ENCODE measurements at places on chromosomes 2 and 18. TPM values are rescaled to one million over a fixed set of nuclear protein-coding genes. Genes with fewer than 3 reads are reported as not detected.

DNA sequence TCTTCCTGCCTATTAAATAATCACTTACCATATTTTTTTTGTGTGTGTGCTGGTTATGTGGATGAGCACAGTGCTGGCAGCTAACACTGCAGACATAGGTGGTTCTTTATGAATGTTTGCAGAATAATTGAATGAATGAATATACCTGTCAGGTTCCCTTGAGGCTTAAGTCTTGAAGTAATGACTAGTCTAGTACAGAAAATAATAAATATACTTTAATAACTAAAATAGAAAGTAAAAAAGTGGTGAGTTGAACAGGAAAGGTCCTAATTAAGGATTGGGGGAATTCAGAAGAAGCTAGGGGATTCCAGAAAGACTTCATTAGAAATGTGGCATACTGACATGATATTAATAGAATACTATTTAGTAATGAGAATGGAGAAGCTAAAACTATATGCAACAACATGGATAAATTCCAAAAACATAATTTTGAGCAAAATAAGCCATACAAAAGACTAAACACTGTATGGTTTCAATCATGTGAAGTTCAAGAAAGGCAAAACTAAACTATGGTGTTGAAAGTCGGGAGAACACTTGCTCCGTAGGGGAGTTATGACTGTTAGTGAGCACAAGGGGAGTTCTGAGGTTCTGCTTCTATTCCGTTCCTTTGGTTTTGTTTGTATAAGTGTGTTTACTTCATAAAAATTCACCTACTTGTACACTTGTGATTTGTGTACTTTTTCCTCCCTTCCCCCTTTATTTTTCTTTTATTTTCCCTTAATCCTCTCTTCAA lies 464.6 kb downstream of the MTX2 start:
- no peak for DNase-seq

GRCh38 chr18:9741406-9741792 lies 33.3 kb downstream of the RAB31 start:
- no peak for DNase-seq

- DNase-seq, result no peak
Observed at GRCh38 chr2:228334180-228334579, 152.7 kb upstream of the SPHKAP start.

The FZD7 gene
- 19.0 TPM for total RNA-seq

- no peak for DNase-seq
Observed at GRCh38 chr2:232731470-232731869, 34.3 kb downstream of the GIGYF2 start.

DNA sequence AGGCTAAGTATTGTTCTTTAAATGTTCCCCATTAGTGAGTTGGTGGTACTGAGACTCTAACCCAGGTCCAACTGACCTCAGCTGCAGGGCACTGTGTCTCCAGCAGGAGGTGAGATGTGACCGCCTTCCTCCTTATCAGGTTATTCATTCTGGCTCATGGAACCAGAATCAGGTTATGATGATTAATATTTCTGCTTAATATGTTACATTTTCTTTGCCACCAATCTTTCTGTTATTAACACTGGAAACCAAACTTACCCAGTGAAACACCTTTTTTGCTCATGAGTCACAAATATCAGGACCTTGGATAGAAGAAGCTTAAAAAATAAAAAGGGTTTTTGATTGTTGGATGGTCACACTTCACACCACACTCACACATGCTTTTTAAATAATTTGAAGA lies 85.4 kb downstream of the DPP4 start:
- no peak for DNase-seq

The DSC2 gene
- 3.8 TPM for total RNA-seq

The ARHGAP28 gene
- 3.5 TPM for total RNA-seq

DNA sequence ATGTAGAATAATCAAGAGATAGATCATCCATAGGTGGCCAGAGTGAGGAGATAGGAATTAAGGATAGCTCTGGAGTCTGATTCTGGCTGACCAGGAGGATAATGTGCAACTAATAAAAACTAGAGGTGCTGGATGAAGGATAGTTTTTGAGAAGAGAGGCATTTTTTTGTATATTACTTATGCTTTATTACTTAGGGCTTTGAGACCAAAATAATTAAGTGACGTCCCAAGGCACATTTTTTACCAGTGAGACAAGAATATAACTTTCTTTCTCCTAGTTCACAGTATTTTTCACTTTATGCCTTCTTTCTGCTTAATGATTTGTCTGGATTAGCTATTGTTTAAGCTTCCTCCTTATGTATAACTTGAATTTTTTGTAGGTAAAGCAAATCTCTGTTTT lies 756.6 kb downstream of the TSN start:
- no peak for DNase-seq

- no peak for DNase-seq
Observed at GRCh38 chr2:178592655-178593054, 112.4 kb downstream of the PLEKHA3 start.

- DNase-seq, result no peak
Observed at GRCh38 chr2:42636934-42637333, 68.5 kb downstream of the MTA3 start.

The KLHL29 gene
- 13.4 TPM for total RNA-seq

DNA sequence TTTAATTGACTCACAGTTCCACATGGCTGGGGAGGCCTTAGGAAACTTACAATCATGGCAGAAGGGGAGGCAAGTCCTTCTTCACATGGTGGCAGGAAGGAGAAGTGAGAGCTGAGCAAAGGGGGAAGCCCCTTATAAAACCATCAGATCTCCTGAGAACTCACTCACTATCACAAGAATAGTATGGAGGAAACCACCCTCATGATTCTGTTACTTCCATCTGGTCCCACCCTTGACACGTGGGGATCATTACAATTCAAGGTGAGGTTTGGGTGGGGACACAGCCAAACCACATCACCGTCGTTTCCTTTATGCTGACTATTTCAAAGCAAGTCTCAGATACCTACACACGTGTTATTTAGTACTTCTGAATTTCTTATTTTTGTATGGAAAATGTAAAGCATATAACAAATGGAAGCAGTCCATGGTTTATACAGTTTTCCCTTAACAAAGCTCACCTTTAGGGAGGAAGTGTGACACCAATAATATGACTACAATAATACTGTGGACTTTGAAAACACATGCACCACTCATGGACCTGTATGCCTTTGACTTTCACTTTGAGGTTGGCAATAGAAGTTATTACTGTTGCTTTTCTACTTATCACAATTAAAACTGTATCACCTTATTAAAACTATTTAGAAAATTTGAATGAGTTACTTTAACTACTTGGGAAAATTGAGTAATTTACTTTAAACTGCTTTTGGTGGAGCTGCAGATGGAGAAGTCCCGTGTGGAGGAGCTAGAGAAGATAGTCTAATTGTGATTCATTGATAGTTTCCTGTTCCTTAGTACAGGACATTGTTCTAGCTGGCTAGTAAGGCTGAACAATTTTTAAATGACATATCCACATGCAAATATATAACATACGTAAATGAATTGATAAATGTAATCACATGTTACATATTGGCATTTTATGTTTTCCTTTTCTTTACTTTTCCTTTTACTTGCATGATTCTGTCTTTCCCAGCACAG lies 37.3 kb downstream of the MTCL1 start:
- no peak for DNase-seq

- DNase-seq, result no peak
Observed at GRCh38 chr2:60534052-60534685, 19.3 kb downstream of the BCL11A start.

GRCh38 chr2:98382739-98383138 lies 36.5 kb downstream of the CNGA3 start:
- no peak for DNase-seq

The FN1 gene
- 6,899 TPM for total RNA-seq

GRCh38 chr2:31081492-31081891 lies 56.7 kb downstream of the GALNT14 start:
- DNase-seq, result no peak

The DYTN gene
- total RNA-seq, result not detected

DNA sequence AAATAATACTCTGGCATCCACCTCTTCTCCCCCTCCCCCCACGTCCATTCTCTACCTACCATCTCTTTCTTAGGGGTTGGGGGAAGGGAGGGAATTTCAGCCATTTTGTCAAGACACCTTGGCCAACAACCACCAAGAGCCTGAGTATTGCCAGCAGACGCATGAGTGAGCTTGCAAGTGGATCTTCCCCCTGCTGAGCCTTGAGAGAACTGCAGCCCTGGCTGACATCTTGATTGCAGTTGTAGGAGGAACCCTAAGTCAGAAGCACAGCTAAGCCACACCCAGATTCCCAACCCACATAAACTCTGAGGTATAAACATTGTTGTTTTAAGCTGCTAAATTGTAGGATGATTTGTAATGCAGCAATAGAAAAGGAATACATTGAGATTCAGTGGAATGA lies 165.6 kb downstream of the TMEFF2 start:
- no peak for DNase-seq

DNA sequence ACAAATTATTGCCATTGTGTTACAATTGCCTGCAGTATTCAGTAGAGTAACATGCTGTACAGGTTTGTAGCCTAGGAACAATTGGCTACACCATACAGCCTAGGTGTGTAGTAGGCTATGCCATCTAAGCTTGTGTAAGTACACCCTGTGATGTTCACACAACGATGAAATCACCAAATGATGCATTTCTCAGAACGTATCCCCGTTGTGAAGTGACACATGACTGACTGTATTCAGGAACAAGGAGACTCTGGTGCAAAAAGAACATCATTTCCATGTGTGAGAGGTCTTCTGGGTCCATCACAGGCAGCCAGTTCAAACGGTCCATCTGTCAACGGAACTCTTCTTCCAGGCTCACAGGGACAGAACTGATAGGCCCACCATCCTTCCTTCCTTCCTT lies 263.7 kb downstream of the ANAPC1 start:
- DNase-seq, result no peak

- no peak for DNase-seq
Observed at GRCh38 chr2:181021199-181021789, 40.9 kb downstream of the UBE2E3 start.

DNA sequence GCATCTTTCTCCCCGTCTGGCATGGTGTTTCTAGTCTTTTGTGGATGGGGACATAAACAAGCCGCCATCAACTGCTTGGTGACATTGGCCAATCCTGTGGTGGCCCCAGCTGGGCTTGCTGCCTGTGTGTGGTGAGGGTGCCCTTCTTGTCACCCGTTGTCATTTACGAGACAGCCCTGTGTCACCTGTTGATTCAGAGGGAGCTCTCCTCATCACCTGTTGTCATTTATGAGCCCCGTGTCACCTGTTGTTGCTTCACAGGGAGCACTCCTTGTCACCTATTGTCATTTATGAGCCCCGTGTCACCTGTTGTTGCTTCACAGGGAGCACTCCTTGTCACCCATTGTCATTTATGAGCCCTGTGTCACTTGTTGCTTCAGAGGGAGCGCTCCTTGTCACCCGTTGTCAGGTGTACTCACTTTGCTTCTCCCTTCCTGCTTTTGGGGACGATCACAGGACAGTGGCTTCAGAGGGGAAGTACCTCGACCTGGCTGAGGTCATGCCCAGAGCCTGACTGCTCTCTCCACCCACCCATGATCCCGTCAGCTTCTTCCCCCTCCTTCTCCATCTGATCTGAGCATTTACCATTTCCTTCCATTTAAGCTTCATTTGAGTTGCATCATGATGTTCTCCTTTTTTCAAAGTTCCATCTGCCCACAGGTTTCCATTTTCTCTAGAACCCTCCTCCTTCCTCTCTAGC lies 29.1 kb downstream of the HPCAL1 start:
- peak; percentile 76 for DNase-seq

DNA sequence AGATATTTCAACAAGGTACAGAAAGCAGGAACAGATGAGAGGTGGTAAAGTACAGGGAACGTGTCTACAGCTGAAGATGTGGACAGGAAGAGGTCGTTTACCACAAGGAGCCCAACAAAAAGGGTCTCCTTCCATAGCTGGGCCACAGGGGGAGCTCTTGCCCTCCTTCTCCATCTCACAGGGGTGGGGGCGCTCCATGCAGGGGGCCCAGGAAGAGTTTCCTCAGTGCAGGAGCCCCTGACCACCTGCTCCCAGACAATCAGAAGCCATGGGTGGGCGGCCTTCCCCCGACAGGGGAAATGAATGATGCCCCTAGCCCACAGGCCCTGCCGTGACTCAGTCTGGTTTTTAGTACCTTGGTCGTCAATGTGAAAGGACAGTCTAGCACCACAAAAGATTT lies 163.6 kb upstream of the ZNF516 start:
- no peak for DNase-seq

- DNase-seq, result peak; percentile 91
Observed at GRCh38 chr18:12287684-12288402, 20.2 kb upstream of the TUBB6 start.

DNA sequence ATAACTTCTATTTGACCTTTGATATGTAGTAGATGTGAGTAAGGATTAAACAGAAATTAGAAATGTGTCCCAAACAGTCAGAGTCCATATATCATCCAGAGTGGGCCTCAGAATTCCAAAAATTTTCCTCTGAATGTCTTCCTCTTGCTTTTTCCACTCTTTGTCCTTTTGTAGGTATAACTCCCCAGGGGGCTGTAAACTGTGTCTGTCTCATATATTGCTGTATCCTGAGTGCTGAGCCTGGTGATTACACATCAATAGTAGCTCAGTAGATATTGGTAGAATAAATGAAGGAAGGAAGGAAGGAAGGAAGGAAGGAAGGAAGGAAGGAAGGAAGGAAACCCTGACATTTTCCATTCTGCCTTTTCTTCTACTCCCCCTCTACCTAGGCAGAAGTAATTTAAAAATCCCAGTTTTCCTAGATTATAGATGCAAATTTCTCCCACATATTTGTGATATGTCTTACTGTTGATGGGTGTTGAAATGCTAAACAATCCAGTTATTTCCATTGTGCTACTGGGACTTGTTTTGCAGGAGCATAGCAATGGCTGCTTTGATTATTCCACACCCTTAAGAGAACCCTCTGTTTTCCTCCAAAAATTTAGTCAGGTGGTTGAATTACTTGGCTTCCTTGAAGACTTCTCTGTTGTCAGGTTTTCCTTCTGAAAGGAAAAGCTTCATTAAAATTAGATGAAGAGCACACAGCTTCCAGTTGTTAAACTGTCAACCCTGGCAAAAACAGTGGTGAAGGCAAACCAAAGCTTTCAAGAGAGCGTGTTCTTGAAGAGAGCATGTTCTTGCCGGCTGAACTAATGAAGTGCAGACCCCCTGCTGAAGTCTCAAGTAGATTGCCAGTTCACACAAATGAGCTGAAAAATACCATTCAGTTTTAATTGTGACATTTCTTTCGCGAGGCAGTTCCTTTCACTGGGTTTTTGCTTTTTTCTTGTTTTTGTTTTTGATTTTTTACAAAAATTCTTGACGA lies 147.8 kb downstream of the KCNE4 start:
- DNase-seq, result no peak

GRCh38 chr2:32940316-32940997 lies 6.3 kb upstream of the LTBP1 start:
- no peak for DNase-seq

The LHCGR gene
- total RNA-seq, result not detected

The KCNS3 gene
- total RNA-seq, result 8.8 TPM

GRCh38 chr2:162219426-162219825 lies 23.8 kb downstream of the FAP start:
- DNase-seq, result no peak

- no peak for DNase-seq
Observed at GRCh38 chr2:13413989-13414388, 697.3 kb downstream of the TRIB2 start.

All from aorta (tissue), 5 donors.